ENCODE measurements at places on chromosomes 16 and 17.

GRCh38 chr17:49016775-49017463, 19.7 kb downstream of the IGF2BP1 start:
- DNase-seq = peak; percentile 73

- DNase-seq = peak; percentile 44
These were observed 23.0 kb downstream of the WNT3 start for GRCh38 chr17:46795379-46795952.

GRCh38 chr17:47884905-47885730, 10.9 kb upstream of the SP2 start:
- no peak for DNase-seq

DNA sequence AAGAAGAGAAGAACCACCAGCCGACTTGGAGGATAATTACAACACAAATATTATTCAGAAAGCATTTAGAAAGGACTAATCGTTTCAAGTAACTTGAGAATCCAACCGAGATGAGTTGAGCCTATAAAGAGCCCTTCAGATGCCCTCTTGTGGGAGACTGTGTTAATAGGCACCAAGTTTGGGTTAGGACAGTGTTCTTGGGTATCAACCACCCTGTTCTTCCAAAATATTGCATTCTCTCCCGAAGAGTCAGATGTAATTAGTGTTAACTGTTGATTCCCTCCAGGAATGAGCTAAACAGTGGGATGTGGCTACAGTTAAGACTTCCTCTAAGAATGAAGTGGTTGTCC, 87.8 kb upstream of the NOL11 start:
- peak; percentile 62 for DNase-seq

GRCh38 chr17:74467221-74467951, 952 bp downstream of the CD300A start:
- no peak for DNase-seq

DNA sequence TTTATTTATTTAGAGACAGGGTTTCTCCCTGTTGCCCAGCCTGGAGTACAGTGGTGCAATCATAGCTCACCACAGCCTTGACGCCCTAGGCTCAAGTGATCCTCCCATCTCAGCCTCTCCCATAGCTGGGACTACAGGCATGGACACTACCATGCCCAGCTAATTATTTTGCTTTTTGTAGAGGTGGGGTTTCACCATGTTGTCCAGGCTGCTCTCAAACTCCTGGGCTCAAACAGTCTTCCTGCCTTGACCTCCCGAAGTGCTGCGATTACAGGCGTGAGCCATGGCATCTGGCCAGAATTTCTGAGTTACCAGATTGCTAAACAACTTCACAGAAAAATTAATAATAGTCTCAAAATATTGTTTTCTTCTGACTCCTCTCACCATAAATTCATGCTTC, 21.7 kb downstream of the MOSMO start:
- DNase-seq = no peak

- no peak for DNase-seq
These were observed 43.2 kb upstream of the CCL1 start for GRCh38 chr17:34406226-34406625.

- DNase-seq = no peak
These were observed 5.6 kb downstream of the SPATA32 start for GRCh38 chr17:45256114-45256966.

DNA sequence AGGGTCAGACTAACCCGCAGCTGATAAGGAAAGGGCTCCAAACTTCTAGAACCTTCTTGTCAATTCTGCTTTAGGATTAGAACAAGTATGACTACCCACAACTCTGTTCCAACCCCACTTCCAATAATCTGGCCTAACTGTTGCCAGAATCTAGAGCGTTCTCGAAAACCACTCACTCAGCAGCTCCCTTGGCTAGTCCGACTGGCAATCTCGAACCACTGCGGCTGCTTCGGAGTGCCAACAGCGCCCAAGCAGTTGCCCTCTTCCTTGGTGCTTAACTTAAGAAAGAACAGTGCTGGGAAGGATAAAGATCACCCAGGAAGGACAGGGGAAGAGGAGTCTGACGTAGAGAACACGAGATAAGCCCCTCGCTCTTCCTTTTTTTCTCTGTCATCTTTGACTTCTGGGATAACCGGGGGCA, 818 bp downstream of the DNAJC7 start:
- DNase-seq = no peak

DNA sequence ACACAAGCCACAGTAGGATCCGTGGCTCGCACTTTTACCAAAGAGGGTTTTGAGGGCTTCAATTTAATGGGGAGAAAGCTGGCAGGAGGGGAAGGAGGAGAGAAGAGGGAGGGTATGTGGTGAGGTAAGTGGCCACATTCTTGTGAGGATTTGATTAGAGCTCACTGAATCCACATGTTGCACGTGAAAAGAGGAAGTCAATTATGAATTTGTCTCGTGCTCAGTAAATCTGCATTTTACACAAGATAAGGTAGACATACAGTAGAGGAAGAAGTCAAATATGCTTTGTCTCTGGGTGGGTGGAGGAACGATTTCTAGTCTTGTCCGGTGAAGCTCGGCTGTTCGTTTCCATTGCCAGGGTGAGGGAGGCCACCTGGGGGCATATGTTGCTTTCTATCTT, 862 bp downstream of the ZNF232 start:
- no peak for DNase-seq

GRCh38 chr17:50677851-50678375, 29.8 kb downstream of the ANKRD40 start:
- DNase-seq = no peak

DNA sequence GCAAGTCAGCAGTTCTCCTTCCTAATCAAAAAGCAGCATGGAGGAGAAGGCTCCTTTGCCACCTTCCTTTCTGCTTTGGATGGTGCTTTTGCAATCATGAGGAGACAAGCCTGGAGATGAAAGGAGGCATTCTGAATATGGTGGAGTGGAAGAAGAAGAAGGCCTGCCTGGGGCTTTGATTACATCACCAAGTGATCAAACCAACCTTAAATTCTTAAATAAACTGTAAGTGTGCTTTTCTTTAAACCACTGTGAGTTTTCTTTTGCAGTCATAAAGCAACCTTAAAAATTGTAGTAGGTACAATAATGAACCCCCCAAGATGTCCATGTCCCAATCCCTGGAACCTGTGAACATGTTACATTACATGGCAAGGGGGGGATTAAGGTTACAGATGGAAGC, 31.7 kb upstream of the IL21R start:
- no peak for DNase-seq

DNA sequence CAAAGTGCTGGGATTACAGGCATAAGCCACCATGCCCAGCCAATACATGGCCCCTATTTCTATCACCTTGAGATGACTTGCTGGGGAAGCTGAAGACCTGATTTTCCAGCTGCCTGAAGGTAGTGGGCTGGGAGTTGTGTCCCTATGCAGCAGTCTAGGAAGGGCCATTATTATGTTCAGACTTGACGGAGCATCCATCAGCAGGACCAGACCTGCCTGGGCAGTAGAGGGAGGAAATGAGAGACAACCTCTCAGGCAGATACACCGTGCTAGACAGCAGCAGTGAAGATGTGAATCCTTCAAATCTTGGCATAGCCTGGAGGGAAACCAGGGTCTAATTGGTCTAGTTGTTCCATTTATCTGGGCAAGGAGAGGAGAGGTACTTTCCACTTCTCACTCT, 35.6 kb upstream of the PHOSPHO1 start:
- DNase-seq = peak; percentile 90

- peak; percentile 49 for DNase-seq
These were observed 674 bp downstream of the TAF15 start for GRCh38 chr17:35809855-35810461.

GRCh38 chr16:70512456-70512855, 10.9 kb downstream of the COG4 start:
- DNase-seq = peak; percentile 95

GRCh38 chr16:64615630-64616280, 506.1 kb downstream of the CDH11 start:
- peak; percentile 8 for DNase-seq

DNA sequence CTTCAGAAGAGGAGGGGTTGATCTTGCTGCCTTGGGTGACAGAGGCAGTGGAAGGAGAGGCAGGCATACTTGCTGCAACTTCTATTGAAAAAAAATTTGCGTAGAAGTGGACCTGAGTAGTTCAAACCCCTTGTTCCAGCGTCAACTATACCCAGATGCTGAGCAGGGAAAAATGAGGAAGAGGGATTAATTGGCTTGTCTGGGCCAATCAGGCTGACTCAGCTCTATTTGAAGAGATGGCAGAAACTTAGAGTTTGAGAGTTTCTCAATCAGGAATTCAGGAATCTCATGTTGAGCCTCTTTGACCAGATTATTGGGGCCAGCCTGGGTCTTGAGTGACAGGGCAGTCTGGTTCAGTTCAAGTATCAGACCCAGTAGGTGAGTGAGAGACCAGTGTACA, 17.6 kb downstream of the CASC3 start:
- DNase-seq = peak; percentile 51

DNA sequence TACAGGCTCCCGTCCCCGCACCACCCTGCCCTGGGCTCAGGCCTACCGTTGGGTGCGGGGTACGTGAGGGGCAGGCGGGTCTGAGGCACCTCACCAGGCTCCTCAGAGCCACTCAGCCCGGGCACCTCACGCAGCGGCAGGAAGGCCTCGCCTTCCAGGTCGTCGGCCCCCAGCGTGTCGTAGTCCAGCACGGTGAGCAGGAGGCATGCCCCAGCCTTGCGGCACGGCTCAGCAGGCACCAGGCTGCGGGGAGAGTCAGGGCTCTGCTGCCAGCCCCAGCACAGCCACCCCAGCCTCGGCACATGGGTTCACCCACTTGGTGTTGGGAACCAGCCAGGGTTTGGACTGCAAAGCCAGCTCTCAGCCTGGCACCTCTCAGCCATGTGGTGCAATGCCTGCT, 15.5 kb downstream of the UNC13D start:
- DNase-seq = no peak

DNA sequence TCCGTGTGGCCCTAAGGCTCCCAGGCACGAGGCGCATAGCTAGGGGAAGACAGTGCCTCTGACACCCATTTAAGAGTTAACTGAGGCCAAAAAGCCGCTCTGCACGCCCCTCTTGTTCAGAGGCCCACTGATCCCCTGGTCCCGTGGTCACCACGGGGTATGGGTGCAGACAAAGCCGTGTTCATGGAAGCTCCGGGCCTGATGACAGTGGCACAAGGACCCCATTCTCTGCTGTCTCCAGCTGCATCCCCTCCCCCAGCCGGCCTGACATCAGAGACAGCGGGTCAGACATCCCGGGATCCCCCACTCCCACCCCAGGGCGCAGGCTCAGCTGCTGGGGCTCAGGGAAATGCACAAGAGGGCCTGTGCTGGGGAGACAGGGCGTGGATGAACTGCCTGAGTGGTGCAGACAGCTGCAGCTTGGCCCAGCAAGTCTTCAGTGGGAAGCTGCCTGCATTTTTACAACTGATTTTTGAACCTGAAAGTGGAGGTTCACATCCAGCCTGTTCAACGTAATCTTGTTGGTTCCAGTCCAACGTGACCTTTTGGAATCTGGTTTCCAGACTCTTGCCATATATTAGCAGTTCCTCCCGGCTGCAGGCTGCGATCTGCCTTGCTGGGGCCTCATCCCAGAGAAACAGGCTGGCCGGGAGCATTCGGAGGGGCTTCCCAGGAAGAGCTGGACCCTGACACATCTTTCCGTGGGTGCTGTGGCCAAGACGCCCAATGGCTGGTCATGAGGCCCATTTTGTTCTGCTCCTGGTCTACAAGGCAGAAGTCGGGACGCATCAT, 9.7 kb upstream of the BAHCC1 start:
- no peak for DNase-seq

GRCh38 chr17:78725448-78726021, 56.5 kb downstream of the CYTH1 start:
- no peak for DNase-seq

GRCh38 chr16:46727184-46727583, 21.0 kb downstream of the MYLK3 start:
- DNase-seq = no peak

DNA sequence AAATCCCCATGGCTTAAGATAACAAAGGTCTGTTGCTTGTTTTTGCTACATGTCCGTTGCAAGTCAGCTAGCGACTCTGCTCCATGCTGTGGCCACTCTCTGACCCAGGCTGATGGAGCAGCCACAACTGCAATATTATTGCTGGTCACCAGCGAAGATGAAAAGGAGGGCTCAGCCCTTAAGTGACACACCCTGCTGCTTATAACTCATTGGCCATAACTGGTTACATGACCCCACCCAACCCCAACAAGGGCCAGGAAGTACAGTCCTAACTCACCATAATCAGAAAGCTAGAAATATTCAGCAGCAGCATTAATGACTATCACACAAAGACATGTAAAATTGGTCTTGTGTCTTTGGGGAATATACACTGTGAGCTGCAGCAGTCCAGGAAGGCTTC, 224.3 kb downstream of the SOX9 start:
- no peak for DNase-seq

DNA sequence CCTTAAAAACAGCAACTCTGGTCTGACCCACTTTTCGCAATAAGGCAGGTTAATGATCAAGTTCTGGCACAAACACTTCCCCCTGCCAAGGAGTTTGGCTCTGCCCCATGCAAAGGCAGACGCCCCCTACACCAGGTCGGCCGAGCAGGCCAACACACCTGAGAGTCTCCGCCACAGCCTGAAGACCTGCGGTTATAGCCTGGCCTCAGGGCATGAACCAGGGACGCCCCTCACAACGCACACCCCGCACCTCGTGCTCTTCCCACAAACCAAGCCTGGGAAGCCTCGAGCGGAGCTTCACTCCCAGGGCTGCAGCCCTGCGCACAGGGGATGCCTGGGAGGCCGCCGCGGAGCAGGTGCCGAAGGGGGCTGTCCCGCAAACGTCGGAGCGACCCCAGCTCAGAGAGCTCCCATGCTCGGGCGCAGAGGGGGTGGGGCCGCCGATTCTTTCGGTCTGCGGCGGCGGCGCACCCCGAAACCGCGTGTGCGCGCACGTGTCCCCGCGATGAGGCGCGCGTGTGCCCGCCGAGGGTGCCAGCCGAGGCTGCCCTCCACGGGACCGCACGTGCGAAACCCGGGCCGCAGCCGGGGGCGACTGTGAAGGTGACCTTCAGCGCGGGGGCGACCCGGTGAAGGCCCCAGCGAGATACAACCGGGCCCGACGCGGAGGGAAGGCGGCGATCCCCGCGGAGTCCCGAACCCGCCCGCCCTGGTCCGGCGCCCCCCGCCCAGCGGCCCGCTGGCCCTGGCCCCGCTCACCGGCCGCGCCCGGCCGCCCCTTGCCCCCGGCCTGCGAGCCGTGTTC, 559 bp downstream of the CLUH start:
- DNase-seq = no peak

DNA sequence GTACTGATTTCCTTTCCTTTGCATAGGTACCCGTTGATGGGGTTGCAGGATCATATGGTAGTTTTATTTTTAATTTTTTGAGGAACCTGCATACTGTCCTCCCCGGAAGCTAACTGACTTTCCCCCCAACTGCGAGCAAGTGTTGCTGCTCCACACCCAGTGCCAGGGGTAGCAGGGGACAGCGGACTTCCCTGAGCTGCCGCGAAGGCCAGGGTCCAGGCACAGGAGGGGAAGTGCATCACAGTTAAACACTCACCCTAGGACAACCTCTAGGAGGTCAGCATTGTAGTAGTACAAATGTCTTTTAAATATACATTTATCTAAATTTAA, 201.7 kb downstream of the NPIPB11 start:
- no peak for DNase-seq

- DNase-seq = peak; percentile 91
These were observed at the start of gene DEXI for GRCh38 chr16:10942352-10943063. TSS of gene DEXI (minus strand) at chr16:10942468. CDS start at chr16:10942005, 463 bp downstream.
